Stimulated activated CD8-positive, alpha-beta memory T cell treated with anti-CD3 and anti-CD28 coated beads, Interleukin-12 subunit alpha, Interleukin-12 subunit beta, amount 100 ng/mL, for 1 hour (primary cell): ENCODE measurements at places on chromosomes 6 and 20.

GRCh38 chr20:10061641-10062040 is 26.9 kb downstream of the ANKEF1 start:
- DNase-seq: no peak

- no peak for DNase-seq
Measured at GRCh38 chr20:59064214-59064722, 21.7 kb upstream of the PRELID3B start.

DNA sequence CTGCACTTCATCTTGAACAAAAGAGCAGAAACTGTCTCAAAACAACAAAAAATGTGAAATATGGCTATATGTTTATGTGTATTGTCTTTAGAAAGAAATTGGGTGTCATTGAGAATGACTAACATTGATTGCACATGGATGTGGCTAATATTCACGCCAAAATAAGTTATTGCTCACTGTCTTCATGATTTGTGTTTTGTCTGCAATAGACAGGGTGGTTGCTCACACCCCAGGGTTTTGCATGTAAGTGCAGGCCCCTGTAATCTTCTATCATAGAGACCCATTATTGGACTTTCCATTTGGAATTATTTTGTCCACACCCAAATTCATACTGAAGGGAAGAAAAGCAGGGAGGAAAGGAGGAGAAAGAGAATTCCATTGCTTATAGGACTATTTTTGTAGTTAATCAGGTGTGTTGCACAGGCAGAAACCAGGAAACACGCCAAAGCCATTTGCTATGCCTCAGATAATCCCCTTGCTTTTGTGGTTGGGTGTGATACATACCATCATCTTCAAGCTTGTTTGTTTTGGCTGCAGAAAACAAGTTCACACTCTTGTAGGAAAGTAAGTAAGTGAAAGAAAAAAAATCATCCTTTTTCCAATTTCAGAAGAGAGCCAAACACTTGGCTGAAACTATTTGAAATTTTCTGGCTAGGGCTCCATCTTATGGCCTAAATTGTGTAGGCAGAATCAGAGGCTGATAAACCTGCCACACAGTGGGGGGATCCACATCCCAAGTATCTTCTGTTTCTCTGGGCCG is 214.1 kb downstream of the COL12A1 start:
- DNase-seq: no peak

GRCh38 chr6:41283600-41283999 is 2.9 kb downstream of the TREM1 start:
- DNase-seq: no peak

GRCh38 chr20:667351-668034 is 8.1 kb downstream of the SCRT2 start:
- peak; percentile 37 for DNase-seq

DNA sequence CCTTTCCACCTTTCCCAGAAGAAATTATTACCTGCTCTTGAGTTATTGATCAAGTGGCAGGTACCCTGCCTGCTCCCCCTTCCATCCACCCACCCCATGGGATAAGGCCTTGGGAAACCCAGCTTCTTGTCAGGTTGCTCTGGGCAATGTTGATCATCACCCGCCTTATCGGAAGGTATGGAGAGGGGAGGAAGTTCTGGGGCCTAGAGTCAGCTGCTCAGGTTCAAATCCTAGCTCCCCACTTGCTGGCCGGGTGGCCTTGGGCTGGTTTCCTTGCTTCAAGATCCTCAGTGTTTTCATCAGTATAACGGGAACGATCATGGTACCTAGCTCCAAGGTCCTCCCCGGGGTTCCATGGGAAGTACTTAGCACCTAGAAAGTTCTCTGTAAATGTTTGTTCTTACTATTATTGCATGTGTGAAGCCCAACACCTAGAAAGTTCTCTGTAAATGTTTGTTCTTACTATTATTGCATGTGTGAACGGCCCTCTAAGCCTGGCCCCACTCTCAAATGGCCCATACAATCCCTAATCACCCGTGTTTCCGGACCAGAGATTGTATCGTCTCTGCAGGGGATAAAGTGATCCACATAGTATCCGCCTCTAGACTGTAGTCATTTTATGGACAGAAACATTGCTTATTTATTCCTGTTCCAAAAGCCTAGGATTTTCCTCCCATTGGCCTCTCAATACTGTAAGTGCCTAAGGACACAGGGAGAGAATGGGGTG is 1.1 kb upstream of the PREX1 start:
- DNase-seq: no peak

DNA sequence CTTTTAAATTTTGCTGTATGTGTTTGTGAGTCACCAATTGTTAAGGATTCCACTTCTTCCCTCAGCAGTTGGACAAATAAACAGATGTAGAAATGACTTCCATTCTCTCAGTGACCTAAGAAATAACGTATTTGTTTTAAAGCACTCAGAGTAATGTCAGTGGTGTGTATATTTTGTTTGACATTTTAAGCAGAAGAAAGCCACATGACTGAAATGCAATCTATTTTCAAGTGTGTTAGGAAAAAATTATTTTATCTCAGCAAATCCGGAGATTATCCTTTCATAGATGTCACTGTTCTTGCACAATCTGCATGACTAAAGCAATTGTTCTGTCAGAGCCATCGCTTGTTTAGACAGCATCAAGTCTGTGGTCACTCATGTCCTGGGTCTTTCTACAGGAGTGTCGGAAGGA is 77.1 kb downstream of the JAG1 start:
- DNase-seq: no peak

DNA sequence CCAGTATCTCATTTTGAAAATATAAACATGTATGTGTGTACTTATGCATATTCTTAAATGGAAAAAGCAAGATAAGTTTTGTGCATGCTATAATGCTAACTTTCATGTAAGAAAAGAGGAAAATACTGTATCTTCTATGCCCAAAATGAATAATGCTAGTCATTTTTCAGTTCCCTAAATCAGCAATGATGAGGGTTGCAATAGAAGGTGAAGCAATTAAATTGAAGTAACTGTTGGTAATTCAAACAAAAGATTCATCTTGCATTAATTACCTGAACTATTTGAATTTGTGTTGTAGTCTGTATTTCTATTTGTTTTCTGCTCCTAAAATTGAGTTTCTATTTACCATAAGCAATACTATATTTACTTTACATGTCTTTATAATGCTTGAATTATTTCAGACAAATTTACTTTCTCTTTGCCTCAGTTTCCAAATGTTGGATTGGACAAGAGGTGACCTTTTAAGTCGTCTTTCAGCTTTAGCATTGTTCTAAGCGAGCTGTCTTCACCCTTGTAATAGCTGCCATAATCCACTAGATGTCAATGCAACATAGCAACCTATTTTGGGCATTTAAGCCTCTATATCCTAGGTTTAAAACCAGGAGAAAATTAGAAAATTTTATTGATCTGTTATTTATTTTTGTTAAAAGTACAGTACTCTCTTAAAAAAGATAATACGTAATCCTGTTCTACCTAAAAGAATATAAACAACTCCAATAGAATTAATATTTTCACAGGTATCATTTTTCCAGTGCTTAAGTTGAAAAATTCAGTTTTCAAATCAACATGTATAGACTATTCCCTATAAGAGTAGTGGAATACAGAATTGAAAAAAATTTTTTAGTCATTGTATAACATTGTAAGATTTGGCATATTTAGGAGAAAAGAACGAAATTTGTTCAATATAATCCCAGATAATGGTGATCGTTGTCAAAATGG is 52.3 kb upstream of the IFNGR1 start:
- no peak for DNase-seq

DNA sequence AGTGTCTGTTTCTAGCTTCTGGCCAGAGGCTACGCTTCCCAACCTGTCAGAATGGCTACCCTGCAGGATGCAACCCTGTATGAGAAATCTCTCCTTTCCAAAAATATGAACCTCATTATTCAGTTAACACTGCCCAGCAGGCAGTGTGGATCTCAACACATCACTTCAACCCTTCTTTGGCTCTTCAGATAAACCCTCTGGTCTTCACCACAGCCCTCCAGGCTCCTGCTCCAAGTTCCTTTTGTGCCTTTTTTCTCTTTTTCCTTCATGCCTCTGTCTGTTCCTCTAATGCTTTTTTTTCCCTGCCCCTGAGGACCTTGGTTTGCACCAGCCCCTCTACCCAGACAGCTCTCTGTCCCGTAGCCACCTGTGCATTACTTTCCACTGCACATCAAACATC is 207.4 kb downstream of the MYLK4 start:
- no peak for DNase-seq

DNA sequence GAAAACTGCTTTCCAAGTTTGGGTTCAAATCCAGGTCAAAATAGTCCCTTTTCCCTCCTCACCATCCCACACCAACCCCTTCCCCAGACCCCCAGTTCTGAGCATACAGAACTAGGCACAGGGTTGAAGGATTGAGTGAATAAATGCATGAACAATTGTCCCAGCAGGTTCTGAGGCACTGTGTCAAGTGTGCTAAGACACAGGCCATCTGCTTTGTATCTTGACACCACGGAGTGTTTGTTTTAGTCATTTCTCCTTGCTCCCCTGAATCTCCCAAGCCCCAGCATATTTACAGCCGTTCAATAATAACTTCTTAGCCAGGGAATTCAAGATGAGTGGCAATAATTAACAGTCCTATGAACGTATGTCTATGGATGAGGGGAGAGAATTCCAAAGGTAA is 102.8 kb upstream of the JARID2 start:
- DNase-seq: no peak

DNA sequence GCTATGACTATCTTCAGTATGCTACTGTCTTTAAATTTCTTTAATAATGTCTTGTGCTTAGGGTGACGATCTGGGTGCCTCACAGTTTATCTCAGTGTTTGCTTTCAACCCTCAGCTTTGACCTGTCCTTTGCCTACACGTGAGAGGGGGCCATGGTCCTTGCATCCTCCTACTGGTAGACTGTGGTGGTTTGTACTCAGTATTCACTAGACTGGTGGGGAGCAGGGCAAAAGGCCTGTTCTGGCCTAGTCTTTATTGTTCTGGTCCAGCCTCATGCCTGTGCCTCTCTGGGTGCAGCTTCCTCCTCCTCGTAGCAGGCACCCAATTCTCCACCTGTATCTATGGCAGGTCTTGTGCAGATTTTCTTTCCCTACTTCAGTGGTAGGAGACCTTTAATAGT is 354.9 kb downstream of the CD109 start:
- DNase-seq: no peak

DNA sequence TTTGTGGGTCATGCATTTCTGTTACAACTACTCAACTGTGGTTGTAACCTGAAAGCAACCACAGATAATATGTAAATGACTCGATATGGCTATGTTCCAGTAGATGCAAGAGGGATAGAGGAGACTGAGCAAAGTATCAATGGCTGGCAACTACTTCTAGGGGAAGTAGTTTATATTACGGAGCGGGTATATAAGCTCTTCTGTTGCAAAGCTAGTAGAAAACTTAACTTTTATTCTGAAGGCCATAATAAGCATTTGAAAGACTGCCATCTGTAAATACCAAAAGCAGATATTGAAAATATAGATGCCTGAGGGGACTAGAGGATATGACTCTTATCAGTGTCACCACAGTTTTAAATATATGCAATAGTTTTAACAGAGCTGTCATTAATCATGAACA is 655.3 kb downstream of the PHF3 start:
- no peak for DNase-seq

- DNase-seq: no peak
Measured at GRCh38 chr6:107115695-107116327, 496 bp upstream of the BEND3 start.

GRCh38 chr6:88377976-88378568 is 211.9 kb upstream of the CNR1 start:
- no peak for DNase-seq

DNA sequence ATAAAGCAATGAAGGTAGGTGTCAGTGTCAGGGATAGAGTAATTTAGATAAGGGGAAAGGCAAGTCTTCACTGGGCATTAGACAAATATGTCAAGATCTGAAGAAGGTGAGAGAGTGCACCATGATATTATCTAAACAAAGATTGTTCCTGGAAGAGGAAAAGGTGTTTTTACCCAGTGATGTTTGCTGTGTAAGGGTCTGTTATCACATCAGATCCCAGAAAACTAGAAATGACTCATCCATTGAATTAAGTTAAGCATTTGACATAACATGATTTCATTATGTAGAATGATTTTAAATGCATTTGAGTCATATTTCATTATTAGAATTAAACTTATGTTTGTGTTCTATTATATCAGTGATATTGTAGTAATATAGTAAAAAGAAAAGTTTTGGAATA is 1279.5 kb upstream of the CITED2 start:
- no peak for DNase-seq

DNA sequence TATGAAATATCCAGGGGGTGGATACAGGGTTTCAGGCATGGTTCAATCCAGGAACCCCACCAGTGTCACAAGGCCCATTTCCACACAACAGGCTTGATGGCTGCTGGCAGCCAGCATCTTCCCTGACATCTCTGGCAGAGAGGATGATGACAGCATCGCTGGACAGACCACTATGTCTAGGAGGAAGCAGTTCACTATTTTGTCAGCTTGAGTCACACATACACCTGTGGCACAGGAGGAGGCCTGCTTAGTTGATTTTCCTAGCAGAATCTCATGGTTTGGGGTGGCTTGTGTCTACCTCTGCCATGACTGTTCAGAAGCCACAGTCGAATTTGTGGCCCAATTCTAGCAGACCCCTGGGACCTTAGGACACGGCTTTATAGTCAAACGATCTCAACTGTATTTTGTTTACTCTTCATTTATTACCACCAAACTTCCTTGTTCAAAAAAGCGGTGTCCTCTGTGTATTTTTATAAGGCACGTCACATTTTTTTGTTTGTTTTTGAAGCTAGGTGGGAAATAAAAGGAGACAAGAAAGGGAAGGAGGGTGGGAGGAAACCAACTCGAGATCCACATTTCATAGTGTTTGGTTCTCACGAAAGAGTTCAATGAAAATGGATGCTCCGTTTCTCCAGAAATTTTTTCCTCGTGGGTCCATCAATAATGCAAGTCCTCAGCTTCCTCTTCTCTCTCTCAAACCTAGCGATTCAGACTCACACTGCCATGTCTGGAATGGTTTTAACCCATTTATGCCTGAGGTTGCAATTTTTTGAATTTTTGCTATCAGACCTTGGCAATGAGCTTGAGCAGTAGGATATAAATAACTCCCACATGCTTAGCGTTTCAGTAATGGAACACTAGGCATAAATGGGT is 94.4 kb downstream of the TOX2 start:
- DNase-seq: no peak

GRCh38 chr20:59646487-59646886 is 42.1 kb downstream of the PHACTR3 start:
- DNase-seq: no peak

GRCh38 chr6:168737481-168737880 is 296.5 kb downstream of the SMOC2 start:
- DNase-seq: no peak

- no peak for DNase-seq
Measured at GRCh38 chr20:10524643-10525042, 89.5 kb downstream of the SLX4IP start.

- no peak for DNase-seq
Measured at GRCh38 chr20:39576771-39577170, 614.6 kb downstream of the DHX35 start.

DNA sequence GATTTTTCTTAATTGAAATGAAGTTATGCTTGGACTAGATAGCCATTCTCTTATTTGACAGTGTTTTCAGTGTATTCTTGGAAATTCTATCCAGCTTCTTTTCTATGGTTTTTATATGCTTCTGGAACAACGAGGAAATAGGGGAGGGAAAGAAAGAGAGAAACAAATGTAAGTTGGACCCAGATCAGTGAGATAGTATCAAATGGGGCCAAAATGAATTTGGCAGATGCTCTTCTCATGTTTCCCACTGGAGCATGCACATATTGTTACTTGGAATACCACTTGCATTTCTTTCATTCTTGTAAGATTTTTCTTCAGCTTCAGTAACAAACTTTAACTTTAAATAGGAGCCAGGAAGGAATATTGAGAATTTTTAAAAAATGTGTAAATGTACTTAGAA is 312.3 kb downstream of the PRL start:
- DNase-seq: no peak

GRCh38 chr6:143634486-143634885 is 43.3 kb upstream of the PHACTR2 start:
- DNase-seq: no peak
